ENCODE measurements at places on chromosomes 5 and 9. TPM values are rescaled to one million over a fixed set of nuclear protein-coding genes. Genes with fewer than 3 reads are reported as not detected.

DNA sequence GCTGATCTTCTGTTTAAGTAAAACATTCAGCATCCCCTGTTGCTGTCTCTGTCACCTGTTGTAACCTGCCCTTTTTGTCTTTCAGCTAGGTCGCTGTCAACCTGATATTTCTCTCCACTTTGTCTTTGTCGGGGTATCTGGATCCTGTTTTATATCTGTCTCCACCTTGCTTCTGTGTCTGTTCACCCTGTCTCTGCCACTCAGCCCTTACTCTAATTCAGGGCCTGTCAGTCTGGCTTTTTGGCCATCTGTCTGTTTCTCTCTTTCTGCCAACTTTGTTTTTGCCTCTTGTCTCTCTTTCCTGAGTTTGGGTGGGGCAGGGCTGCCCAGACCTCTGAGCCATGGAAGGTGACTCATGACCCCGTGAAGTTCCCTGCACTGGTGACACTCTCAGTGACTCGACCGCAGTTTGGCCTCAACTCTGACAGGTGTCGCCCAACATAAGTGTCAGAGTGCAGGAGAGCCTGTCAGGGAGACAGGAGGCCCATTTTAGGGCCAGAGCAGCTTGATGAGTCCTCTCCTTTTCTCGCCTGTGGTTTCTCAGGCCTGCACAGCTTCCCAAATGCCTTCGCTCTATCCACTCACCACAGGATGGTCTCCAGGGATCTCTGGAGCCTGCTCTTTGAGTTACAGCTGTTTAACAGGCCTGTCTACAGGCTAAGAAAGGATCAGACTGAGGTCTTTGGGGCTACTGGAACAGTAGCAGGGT, 868 bp downstream of the ZBTB43 start:
- H3K27ac ChIP-seq = peak overlapping the region; percentile 60
- no peaks in the 10 kb centered on the region for H3K27me3 ChIP-seq
- DNase-seq = peak; percentile 61
- H3K36me3 ChIP-seq = no peaks in the 10 kb centered on the region
- H3K4me3 ChIP-seq = peak overlapping the region; percentile 78

DNA sequence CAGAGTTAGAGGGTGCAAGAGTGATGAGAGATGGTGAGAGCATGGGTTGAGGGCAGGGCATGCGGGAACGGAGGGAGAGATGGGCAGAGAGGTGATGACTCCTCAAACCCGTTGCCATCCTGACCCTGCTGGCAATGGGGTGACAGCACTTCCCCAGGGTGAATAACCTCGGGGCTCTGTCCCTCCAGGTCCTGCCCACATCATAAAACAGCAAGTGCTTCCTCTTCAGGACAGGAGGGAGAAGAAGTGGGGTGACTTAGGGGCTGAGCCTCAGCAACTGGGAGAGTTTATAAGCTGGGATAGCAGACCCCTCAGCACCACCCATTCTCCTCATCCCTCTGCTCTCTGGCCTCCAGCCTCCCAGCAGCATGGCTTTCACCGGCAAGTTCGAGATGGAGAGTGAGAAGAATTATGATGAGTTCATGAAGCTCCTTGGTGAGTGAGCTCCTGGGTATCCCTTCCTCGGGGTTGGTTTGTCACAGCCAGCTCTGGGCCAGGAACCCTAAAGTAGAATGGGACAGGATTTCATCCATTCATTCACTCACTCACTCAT, at the start of gene FABP6:
Gene FABP6, plus strand, starts transcription at position 317 of the 553 bp plus-strand sequence. Its CDS starts 52 bp downstream, at position 369.
- H3K4me1 ChIP-seq = no peaks in the 10 kb centered on the region
- no peaks in the 10 kb centered on the region for H3K27me3 ChIP-seq
- no peaks in the 10 kb centered on the region for H3K36me3 ChIP-seq
- no peak for DNase-seq
- no peak within 1 kb of the TSS for H3K27ac ChIP-seq
- H3K4me3 ChIP-seq = no peak within 1 kb of the TSS

DNA sequence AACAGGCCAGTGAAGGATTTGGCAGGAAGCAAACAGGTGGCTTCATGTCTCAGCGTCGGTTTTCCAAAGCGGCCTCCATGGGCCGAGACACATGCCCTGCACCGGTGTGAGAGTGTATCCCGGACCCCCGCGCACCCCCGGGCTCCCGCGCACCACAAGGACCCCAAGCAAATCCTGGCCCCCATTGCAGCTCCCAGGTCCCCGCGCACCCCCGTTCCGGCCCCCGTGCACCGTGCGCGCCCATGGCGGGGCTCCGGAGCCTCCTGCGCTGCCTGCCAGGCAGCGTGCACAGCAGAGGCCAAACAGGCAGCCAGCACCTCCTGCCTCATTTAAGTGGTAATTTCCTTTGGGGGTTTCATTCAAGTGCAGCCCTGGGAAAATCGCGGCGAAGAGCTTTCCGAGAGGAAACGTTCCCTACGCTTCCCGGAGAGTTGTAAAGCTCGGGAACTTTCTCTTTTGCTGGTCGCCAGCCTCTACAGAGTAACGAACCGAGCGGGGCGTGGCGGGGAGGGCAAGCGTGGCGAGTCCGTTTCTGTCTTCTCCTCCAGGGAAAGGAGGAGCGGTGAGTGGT, 145.5 kb upstream of the SLC24A2 start:
- H3K4me1 ChIP-seq = no peaks in the 10 kb centered on the region
- no peaks in the 10 kb centered on the region for H3K27me3 ChIP-seq
- peak overlapping the region; percentile 29 for H3K4me3 ChIP-seq
- no peaks in the 10 kb centered on the region for H3K36me3 ChIP-seq
- DNase-seq = peak; percentile 78

DNA sequence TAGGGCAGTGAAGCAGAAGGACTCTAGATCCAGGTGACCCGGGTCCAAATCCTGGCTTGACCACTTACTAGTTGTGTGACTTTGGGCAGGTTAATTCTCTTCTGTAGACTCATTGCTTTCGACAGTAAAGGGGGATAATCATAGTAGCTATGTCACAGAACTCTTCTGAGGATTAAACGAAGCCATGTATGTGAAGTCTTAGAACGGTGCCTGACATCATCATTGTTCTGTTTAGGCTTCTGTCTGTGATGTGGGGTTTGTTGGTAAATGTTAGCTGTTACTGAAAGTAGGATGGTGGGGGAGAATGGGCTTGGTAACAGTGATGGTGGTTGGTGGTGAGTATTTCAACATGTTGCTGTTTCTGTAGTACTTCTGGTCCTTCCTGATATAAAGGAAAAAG, 73.7 kb downstream of the MAP1B start:
- no peaks in the 10 kb centered on the region for H3K27me3 ChIP-seq
- no peak for DNase-seq
- peaks cover 3% of the 10 kb centered on the region for H3K36me3 ChIP-seq
- peak overlapping the region; percentile 89 for H3K27ac ChIP-seq
- peak overlapping the region; percentile 62 for H3K4me3 ChIP-seq

DNA sequence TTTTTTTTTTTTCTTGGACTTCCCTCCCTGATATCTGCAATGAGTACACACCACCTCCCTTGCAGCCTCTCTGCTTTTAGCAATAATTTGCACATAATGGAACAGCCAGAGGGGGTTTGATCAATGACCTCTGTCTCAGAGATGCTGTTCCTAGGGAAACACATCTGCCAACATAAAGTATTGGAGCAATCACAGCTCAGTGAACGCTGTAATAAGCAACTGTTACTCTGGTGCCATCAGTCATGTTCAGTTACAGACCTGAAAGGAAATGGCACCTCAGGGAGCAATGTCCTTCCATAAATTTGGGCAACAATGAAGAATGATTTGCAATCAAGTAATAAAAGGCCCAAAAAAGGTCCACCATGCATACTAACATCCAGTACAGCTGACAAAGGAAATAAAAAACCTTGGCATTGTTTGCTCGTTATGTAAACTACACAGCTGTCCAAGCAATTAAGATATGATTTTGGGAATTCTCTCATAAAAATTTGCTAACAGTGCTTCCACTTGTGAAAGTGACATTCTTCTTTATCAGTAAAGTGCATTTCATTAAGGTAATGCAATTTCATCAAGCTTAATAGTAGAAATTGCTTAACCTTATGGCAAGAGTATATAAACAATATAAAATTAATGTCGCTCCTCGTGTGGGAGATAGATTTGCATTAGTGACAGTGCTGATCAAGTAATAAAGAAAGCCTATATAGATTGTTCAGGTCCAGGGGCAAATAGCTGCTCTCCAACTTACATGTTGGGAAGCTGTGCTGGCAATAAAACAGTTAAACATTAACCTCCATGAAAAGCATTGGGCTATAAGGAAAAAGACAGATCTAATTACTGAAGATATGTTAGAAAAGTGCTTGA, 167.8 kb downstream of the RASEF start:
- DNase-seq = no peak
- H3K4me1 ChIP-seq = no peaks in the 10 kb centered on the region
- H3K36me3 ChIP-seq = no peaks in the 10 kb centered on the region

DNA sequence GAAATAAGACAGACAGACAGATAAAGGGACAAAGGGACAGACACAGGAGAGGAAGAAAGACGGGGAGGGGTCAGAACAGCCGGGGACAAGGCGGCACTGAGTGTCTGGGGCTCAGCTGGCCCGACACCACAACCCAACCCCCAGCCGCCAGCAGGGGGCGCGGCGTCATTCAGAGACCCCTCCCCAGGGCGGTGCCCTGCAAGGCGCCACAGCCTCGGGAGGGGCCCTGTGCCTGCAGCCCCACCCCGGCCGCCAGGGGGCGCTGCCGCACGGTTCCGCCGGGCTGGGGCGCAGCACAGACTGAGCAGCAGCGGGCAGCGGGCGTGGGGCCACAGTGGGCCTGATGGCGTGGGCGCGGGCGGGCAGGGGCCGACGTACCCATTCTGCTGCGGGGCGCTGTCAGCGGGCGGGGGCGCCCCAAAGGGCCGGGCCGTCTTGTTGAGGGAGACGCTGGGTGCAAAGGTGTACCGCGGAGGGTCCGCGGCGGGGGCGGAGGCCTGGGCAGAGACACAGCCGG, 5.9 kb downstream of the PDLIM7 start:
- no peaks in the 10 kb centered on the region for H3K4me1 ChIP-seq
- H3K27ac ChIP-seq = peak overlapping the region; percentile 14
- H3K36me3 ChIP-seq = peaks cover 16% of the 10 kb centered on the region
- no peak overlapping the region for H3K4me3 ChIP-seq
- no peak for DNase-seq
- H3K27me3 ChIP-seq = no peaks in the 10 kb centered on the region

CAMK4 gene
- total RNA-seq = 0.62 TPM

IL9 gene
- total RNA-seq = not detected

All from aorta (tissue), 5 donors.